ENCODE measurements at places on chromosomes 11 and 22.

- DNase-seq = no peak
Observed at GRCh38 chr22:16819249-16819648, 6.0 kb downstream of the XKR3 start.

GRCh38 chr11:65821107-65821506 lies 12.7 kb upstream of the SNX32 start:
- DNase-seq = no peak

GRCh38 chr11:128786507-128786906 lies 80.6 kb downstream of the KCNJ1 start:
- no peak for DNase-seq

DNA sequence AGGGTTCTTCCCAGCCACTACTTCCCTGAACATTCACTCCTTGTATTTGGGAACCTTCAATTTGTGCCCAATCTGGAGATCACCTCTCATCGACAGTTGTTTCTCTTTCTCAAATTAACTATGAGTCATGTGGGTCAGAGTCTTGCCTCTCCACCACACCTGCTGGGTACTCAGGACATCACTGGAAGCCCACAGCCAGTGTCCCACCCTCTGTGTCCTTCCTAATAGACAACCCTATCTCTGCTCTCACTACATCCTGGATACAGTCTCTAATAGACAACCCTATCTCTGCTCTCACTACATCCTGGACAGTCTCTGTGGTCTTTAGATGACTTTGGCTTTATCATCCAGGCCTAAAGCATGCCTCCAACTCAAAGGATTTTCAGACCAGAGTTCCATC lies 70.1 kb downstream of the ARL14EP start:
- DNase-seq = no peak

DNA sequence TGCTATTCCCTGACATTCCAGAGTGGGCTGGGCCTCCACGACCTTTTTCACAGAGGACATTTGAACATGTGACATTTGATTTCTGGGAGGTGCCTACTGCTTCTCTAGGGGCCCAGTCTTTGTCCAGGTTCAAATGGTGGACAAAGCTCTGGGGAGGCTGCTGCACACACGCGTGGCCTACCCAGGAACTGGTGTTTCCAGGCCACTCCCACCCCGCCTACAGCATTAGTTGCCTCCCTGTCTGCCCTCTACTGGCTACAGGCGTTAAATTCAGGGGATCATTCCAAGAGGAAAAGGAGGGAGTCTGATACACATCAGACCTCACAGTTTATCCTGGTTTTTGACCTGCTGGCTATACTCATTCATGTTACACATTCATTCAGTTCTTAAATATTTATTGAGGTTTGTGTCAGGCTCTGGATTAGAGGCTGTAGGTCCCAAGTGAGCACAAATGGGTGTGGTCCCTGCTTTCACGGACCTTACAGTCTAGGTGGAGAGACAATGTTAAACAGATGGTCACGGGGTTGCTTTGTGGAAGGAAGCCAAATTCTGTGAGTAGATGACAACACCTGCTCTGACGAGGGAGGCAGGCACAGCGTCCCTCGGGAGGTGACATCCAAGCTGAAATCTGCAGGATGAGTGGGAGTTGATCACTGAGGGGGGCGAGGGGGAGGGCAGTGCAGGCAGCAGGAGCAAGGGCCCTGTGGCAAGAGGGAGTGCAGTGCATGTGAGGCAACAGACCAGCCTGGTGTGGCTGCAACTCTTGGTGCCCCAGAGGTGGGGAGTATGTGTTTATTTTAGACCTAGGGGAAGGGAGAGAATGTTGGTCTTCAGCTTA lies 11.8 kb downstream of the TUB start:
- DNase-seq = no peak

DNA sequence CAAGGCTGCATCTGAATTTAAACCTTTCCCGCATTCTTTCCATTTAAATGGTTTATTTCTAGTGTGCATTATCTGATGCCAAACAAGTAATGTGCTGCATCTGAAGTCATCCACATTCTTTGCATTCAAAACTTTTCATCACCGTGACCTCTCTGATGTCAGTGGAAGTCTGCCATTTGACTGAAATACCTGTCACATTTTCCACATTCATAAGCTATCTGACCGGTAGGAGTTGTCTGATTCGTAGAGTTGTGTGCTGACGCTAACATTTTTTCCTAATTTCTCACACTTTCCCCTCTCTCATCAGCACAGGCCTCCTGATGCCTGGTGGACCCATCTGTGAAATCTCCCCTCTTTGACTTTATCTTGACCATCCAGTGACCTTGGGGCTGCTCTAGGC lies 79.9 kb upstream of the BARX2 start:
- no peak for DNase-seq

GRCh38 chr22:43297270-43298061 lies 45.7 kb downstream of the SCUBE1 start:
- no peak for DNase-seq

GRCh38 chr11:110432713-110433392 lies 3.1 kb downstream of the FDX1 start:
- DNase-seq = no peak

DNA sequence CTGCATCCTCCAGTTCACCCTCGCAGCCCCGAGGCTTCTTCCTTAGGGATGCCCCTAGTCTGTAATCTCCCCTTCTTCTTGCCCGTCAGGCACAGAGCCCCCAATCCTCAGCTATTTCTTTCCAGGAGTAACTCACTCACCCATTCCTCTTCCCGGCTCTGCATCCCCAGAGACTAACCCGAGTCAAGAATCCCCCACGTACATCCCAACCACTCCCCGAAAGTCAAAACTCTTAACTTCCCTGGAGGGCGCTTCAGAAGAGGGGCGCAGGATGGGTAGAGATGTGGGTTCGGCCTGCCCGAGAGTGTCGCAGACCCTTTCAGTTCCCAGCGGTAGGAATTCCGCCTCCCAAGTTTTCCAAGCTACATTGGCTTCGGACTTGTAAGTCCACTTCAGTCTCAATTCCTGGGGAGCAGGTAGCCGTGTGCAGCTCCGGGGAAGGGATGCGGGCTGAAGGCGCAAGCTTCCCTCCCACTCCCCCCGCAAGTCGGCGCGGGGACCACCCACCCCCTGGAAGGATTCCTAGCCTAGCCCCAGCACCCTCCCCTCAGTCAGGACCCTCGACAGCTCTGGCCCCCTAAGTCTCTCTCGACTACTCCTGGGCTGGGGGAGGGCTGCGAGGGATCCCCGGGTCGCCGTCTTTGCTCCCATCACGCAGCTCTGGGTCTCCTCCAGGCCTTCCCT lies 871 bp downstream of the BDNF start:
- DNase-seq = no peak

GRCh38 chr11:24896118-24896835 lies 399.4 kb downstream of the LUZP2 start:
- DNase-seq = no peak

DNA sequence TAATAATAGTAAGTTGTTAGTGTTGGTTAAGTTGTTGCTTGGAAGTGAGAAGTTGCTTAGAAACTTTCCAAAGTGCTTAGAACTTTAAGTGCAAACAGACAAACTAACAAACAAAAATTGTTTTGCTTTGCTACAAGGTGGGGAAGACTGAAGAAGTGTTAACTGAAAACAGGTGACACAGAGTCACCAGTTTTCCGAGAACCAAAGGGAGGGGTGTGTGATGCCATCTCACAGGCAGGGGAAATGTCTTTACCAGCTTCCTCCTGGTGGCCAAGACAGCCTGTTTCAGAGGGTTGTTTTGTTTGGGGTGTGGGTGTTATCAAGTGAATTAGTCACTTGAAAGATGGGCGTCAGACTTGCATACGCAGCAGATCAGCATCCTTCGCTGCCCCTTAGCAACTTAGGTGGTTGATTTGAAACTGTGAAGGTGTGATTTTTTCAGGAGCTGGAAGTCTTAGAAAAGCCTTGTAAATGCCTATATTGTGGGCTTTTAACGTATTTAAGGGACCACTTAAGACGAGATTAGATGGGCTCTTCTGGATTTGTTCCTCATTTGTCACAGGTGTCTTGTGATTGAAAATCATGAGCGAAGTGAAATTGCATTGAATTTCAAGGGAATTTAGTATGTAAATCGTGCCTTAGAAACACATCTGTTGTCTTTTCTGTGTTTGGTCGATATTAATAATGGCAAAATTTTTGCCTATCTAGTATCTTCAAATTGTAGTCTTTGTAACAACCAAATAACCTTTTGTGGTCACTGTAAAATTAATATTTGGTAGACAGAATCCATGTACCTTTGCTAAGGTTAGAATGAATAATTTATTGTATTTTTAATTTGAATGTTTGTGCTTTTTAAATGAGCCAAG lies 2.7 kb downstream of the NEAT1 start:
- DNase-seq = peak; percentile 78

DNA sequence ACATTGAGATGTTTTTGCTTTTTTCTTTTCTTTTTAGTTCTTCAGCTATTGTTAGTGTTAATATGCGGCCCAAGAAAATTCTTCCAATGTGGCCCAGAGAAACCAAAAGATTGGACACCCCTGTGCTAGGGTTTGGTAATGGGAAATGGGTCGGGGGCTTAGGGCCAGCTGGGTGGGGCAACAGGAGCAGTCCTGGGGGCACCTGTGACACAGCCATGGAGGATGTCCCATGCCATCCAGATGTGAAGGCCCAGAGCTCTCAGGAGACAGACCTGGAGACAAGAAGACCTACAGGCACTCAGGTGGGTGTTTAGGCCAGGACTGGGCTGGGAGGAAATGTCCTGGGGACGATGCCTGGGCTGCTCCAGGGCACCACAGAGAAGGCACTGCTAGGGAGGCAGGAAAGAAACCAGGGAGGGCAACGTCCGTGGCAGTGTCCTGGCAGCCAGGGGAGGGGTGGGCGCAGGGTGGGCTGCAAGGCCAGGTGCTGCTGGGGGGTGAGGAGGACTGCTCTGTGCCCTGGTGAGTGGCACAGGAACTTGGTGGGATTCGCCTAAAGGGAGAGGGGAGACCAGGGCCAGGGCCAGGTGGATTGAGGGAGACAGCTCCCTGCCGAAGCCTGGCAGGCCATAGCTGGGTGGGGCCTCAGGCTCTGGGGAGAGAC lies 21.4 kb downstream of the RELT start:
- DNase-seq = no peak

DNA sequence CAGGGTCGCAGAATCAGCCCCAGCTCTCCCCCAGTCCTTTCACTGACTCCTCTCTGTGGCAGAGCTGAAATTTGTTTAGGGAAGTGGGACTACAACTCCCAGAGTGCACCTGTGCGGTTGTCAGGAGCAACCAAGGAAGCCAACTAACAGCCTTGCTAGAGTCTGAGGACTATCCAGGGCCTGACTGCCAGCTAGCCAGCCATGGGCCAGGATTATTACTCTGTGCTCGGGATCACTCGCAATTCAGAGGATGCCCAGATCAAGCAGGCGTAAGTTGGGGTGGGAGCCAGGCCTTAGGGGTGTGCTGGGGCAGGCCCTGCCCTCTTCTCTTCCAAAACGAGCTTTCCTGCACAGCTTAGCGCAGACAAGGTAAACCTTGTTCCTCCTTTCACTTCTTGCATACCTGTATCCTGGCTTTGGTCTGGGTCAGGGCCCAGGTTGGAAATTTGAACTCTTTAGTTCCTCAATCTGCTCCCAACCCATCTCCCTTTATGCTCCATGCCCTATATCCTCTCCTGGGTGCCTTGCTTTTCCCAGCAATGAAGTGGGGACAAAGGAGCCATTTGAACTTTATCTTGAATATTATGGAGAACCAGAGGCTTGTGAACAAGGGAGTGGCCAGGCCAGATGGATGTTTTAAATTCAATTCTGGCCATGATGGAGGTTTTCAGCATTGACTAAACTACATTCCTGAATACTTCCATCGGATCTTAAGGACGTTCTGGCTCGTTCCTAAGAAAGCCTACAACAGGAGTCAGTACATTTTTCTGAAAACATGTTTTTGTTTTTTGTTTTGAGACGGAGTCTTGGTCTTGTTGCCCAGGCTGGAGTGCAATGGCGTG lies at the start of gene DNAJB13:
DNAJB13 (plus strand) TSS at position 158 of the 842 bp plus-strand sequence; CDS start at position 202, 44 bp downstream.
- no peak for DNase-seq

- no peak for DNase-seq
Observed at GRCh38 chr11:90491466-90491865, 268.6 kb upstream of the CHORDC1 start.

DNA sequence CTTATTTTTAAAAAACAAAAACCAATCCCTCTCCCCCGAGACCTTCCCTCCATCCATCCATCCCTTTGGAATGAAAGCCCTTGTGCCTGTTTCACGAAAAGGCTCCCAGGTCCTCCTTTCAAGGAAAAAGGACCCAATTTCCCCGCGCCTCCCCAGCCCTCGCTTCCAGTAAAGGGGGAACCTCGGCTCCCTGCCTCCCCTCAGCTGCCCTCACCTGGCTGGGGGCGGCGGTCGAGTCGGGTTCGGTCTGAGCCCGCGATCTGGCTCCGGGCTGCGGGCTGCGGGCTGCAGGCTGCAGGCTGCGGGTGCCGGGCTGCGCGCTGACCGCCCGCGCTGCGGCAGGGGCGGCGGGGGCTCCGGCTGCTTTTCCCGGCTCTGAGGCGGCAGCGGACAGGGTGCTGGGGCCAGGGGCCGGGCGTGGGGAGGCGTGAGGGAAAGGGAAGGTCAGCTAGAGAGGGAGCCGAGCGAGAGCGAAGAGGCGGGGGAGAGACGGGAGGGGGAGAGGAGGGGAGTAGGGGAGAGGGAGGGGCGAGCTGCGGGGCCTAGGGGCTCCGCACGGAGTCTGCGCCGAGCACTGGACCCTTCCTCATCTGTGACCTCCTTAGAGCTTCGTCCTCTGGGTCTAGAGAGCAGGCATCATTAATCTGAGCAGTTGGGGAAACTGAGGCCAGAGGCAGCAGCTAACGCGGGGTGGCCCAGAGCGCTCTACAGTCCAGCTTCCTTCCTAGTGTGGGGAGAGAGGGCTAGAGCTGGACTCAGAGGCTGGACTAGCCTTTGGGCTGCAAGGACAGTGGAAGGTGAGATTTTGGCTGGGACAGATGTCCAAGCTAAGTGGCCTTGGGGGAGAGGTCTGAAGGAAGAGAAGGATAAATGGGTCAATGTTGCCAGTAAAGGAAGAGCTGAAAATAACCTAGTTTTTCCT lies at the start of gene C1QTNF4:
C1QTNF4 (minus strand) TSS at position 478 of the 922 bp plus-strand sequence. CDS start 3,601 bp downstream, outside the sequence.
- DNase-seq = no peak

DNA sequence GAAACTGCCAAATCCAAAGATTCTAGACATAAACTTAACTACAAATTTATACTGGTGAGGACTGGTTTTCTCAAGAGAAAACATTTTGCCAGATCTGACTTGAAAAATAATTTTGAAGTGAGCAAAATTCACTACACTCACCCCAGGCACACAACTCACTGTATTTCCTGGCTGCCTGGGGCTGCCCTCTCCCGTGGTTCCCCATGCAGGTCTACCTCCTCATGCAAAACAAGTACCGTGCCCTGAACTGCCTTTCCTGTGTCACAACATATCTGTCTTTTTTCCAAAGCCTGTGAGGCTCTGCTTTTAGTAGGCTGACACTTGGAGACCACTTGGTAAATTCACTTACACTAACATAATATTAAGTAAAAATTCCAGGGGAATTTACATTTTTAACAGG lies 76.4 kb downstream of the LIF start:
- DNase-seq = no peak

All from activated CD8-positive, alpha-beta memory T cell treated with anti-CD3 and anti-CD28 coated beads for 1 hour (primary cell).